GM03348 (cell line): ENCODE measurements at places on chromosomes 6 and 20.

- no peak for DNase-seq
Measured at GRCh38 chr6:28357036-28357435, 7.3 kb downstream of the ZKSCAN3 start.

GRCh38 chr20:24918579-24919566 lies 30.2 kb upstream of the CST7 start:
- no peak for DNase-seq

GRCh38 chr20:41398408-41398807 lies 31.8 kb upstream of the EMILIN3 start:
- no peak for DNase-seq

- no peak for DNase-seq
Measured at GRCh38 chr6:34570066-34570833, 14.1 kb upstream of the SPDEF start.
